NCI-H187 (cell line): ENCODE measurements at places on chromosomes 5 and 9.

DNA sequence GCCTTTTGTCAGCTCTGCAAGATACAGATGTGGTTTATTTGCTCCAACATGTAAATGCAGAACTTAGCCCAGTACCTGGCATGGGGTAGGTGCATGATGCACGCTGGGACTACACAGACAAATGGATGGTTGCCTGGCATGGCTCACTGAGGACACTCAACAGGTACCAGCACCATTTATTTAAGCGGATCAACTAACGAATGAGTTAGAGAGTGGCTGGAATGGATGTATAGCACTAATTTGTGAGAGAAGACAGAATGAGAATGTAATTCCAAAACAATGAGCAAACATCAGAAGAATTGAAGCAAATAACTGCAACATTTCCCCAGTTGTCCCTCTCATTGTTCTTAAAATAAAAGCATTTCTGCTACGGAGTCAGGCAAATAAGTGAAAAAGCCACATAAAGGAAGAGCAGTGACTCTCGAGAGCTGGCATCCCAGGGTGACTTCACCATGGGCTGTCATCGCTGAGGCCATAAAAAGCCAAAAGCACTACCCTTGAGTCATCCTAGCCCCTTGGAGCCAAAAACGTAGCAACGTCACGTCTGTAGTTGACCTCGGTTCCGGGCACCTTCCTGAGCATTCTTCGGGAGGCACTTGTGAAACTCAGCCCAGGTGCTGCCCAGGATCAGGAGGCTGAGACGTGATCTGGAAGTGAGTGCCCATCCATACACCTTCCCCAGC, 290.3 kb downstream of the NSG2 start:
- DNase-seq = no peak

- DNase-seq = no peak
Observed at GRCh38 chr9:83471241-83471640, 67.0 kb downstream of the FRMD3 start.

DNA sequence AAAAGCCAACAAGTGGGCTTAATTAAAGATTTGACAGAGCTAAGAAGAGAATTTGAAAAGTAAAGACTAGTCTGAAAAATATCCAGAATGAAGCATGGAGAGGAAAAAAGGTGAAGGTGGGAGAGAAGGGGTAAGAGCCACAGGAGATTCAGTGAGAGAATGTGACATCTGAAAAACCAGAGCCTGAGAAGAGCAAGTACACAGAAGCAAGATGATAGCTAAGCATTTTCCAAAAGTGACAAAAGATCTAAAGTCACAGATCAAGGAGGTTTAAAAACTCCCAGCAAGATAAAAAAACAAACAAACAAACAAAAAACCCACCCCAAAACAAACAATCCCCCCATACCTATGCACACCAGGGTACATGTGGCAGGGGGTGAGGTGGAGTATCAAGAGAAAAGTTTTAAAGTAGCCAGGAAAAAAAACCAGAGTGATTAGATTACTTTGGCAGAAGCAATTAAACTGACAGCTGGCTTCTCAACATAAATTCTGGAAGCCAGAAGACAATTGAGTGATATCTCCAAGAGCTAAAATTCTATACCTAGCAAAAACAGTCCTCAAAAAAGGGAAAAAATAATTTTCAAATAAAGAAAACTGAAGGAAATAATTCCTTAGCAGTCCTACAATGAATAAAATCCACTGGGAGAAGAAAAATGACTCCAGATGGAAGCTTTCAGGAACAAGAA, 111.4 kb downstream of the RAPGEF6 start:
- DNase-seq = no peak

- DNase-seq = no peak
Observed at GRCh38 chr9:114930056-114930812, at the start of gene TNFSF8. TNFSF8 (minus strand) TSS chr9:114930591; CDS start chr9:114930303, 288 bp downstream.

DNA sequence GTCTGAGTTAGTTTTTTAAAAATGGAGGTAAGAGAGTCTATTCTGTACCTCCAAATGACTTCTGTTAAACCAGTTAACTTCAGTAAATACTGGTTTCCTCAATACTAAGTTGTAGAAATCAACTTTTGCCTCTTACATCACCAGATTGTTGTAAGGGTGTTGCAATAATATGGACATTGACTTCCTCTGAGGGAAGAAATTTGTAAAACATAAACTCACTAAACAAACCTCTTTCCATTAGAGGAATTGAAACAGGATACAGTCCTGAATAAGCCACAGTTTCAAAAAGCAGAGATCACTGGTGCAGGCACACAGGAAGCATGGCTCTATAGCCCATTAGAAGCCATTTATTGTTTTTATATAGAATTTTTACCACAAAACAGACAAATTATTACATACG, 32.7 kb upstream of the SLCO6A1 start:
- DNase-seq = no peak

- DNase-seq = no peak
Observed at GRCh38 chr5:179472174-179472573, 78.2 kb upstream of the RUFY1 start.

DNA sequence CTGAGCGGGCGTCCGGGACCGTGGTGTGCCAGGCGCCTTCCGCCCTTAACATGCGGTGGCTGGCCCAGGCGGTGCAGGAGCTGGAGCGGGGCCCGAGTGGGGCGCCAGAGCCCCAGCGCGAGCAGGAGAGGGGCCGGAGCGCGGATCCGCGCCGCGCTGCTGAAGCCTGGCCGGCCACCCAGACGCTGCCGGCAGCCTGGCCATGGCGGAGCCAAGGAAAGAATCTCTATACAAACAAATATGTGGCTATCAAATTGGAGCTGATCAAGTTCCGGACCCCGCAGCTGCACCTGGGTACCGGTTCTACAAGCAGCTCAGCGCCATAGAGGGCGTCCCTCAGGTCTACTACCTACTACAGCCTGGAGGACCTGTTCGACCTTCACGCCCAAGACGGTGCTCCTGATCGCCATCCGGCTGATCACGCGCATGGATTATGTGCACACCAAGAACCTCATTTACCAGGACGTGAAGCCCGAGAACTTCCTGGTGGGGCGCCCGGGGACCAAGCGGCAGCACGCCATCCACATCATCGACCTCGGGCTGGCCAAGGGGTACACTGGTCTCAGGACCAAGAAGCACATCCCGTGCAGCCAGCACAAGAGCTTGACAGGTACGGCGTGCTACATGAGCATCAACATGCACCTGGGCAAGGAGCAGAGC, 55.8 kb downstream of the JAK2 start:
- DNase-seq = no peak

DNA sequence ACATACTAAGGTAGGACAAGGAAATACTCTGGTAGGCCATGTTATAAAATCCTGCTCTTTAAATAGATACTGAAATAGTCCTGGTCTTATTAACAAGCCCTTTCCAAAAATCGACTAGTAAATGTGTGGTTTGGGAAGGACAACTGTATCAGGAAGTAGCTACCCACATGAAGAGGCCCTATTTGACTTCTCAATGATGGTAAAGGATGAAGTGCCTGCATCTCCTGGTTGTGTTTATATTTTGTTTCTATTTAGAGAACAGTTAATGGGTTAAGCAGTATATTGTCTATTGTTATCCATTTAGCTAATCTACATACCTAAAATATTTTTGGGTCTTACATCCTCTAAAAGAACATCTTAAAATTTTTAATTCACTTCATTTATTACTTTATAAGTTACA, 12.5 kb downstream of the GDF9 start:
- DNase-seq = no peak

GRCh38 chr5:68991279-68992084, 102.3 kb upstream of the SLC30A5 start:
- no peak for DNase-seq

GRCh38 chr9:94761481-94761880, 35.0 kb downstream of the AOPEP start:
- no peak for DNase-seq

GRCh38 chr5:98934546-98934945, 5.7 kb upstream of the CHD1 start:
- DNase-seq = no peak

GRCh38 chr5:179130101-179130681, 70.0 kb downstream of the ZNF354C start:
- no peak for DNase-seq

GRCh38 chr5:172095368-172096206, 89.1 kb upstream of the FBXW11 start:
- no peak for DNase-seq

- no peak for DNase-seq
Observed at GRCh38 chr9:76018235-76018634, 127.8 kb downstream of the PCSK5 start.

DNA sequence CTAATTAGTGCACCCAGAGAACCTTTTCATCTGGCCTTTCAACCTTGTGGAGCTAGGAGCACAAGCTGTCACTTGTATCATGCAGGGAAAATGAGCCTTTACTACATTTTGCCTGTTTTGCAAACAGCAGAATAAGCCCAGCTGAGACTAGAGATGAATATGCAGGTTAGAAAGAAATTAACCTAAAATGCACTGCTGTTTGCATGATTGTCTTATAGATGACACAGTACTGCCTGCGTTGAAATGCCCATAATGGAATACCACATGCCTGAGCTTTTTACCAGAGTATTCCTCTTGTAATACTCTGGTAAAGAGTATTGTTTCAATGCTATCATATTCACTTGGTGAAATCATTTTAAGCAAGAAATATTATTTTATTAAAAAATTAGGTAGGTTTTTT, 90.7 kb downstream of the SNX24 start:
- DNase-seq = no peak

GRCh38 chr5:170067152-170067551, 38.5 kb upstream of the FOXI1 start:
- no peak for DNase-seq

GRCh38 chr5:147796556-147797308, 14.2 kb upstream of the JAKMIP2 start:
- no peak for DNase-seq

GRCh38 chr5:32173267-32174010, 680 bp downstream of the GOLPH3 start:
- peak; percentile 42 for DNase-seq

- DNase-seq = no peak
Observed at GRCh38 chr5:127586811-127587210, 62.1 kb upstream of the CTXN3 start.

- no peak for DNase-seq
Observed at GRCh38 chr9:121178676-121179372, 22.8 kb downstream of the RAB14 start.

DNA sequence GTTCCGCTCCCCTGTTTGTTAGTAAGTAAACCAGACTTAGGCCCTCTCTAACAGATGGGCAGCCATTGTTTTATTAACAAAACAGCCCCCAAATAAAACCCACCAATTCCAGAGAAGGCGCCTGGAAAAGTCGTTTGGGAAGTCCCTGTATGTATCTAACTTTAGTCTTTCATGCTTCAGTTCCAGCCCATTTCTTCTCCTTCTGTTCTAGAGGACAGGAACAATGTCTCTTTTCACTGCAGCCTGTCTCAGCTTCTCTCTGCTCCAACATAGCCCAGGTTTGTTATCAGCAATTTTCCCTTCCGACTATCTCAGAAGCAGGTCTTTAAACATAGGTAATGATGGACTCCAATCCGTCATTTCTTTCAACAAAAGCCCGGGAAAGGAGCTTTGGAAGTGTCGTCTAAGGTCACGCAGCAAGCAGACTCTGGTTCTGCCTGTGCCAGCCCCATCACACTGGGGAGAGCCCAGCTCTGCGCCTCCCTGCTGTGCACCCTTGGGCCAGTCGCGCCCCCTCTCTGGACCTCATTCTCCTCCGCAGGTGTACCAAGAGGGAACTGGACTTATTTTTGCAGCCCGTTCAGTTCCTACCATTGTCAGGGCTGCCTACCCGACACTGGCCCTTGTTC, 9.6 kb upstream of the AKNA start:
- DNase-seq = no peak

- no peak for DNase-seq
Observed at GRCh38 chr9:123678038-123678877, 251.7 kb downstream of the DENND1A start.

DNA sequence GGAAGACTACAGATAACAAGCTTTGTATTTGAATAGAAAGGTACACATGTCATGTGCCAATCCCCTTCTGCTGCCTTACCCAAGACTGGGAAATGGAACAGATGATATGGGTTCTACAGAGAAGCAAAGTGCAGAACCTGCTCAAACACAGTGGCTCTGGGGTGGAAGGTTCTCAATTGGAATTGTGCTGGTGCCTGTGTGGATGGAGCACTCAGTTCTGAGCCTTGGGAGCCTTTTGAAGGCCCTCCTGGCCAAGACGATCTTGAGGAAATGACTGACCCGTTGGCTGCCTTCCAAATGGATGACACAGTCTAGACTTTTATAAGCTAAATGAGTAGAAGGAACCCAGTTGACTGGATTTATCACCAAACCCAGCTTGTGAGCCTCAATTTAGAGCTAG, 4.2 kb upstream of the PRSS3 start:
- no peak for DNase-seq

DNA sequence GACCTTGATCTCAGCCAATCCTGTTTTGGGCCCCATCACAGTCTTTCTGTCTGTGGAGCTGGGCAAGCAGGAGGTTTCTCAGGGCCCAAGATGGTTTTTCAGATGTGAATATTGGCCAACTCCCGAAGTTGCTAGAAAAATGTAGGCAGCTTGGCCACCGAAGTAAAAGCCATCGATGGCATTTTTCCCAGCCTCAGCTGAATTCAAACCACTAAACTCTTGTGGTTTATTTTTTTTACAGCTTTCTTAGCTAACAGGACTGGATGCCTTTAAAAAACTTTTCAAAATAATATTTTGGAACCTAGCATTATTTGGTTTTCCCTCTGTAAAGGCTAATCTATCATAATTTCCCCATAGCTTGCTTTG, 102.5 kb upstream of the ERCC6L2 start:
- DNase-seq = no peak

DNA sequence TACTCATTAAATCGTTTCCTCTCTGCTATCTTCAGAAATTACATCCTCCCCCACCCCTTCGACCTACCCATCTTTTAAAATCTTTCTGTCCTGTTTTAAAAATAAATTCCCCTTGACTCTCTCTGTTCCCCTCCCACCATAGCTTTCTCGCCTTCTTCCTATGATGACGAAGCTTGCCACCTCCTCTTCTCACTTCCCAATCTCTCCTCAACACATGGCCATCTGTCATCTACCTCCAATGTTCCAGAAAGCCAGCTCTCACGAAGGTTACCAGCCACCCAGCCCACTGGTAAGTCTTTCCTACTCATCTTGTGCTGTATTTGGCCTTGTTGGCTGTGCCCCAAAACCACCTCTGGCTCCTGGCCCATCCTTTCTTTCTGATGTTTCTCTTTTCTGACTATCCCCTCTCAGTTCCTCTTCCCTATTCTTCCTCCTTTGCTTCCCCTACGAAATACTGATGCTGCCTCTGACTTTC, 346.3 kb downstream of the ENC1 start:
- no peak for DNase-seq

DNA sequence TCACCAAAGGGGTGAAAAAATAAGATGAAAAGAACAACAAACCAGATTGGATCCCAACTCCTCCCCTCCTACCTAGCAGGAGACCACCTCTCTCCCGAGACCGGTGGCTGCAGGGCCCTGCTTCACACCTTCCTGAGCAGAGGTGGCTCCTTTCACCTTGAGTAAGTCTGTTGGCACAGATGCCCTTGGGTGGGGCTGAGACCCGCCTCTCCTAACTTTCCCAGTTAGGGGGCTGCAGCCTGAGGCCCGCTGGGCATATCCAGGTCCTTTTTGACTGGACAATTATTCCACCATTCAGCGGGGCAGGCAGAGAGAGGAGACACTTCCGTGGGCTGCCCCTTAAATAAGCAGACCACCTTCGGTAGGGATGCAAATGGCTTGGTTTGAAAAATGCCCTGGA, 1.3 kb downstream of the SLC25A48 start:
- DNase-seq = no peak
